ENCODE measurements at places on chromosomes 3 and 15.

DNA sequence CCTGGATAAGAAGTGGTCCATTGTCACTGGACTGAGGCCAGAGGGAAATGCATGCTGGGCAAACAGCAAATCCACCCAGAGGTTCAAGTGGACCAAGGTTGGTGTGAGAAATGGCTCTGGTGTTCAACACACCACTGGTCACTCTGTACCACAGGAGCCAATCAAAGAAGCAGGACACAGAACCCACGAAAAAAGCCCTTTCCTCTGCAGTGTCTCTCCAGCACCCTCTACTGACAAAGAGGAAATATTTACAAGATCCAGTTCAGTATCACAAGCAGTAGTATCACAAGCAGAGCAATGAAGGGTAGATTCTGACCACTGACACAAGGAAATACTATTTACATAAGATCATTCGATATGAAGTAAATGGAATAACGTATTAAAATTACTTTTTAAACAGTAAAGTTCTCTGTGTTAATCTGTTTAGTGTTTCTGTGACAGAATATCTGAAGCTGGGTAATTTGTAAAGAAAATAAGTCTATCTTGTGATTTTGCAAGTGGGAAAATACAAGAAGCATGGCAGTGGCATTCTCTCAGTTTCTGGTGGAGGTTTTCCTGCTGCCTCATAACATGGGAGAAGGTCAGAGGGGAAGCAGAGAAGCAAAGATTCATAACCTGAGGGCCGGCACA is 390.7 kb downstream of the EFHB start:
- no peak for DNase-seq

DNA sequence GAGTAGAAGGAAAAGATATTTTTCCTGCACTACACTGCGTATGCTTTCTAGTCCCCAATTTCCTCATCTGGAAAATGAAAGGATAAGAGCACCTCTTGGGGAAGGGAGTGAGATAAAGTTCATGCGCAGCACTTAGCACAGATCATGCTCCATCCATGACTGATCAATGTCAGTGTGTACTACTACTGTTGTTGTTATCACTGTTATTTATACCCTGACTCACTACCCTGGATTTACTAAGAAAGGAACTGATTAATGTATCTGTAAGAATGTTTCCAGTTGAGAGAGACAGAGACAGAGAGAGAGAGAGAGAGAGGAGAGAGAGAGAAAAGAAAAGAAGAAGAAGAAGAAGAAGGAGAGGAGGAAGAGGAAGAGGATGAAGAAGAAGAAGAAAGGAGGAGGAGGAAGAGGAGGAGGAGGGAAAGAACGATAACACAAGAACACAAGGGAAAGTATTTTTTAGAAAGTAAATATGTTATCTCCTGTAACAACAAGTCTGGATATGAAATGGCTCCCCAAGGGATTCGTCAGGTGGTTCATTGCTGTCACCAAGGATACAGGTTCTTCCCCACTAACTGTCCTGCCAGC is 212.2 kb upstream of the PROK2 start:
- DNase-seq = no peak

- DNase-seq = no peak
These were observed 26.8 kb upstream of the NR2C2 start for GRCh38 chr3:14920536-14920935.

GRCh38 chr3:102114264-102114979 is 265.1 kb downstream of the NFKBIZ start:
- no peak for DNase-seq

- DNase-seq = no peak
These were observed 390 bp downstream of the STARD5 start for GRCh38 chr15:81323559-81323943.

DNA sequence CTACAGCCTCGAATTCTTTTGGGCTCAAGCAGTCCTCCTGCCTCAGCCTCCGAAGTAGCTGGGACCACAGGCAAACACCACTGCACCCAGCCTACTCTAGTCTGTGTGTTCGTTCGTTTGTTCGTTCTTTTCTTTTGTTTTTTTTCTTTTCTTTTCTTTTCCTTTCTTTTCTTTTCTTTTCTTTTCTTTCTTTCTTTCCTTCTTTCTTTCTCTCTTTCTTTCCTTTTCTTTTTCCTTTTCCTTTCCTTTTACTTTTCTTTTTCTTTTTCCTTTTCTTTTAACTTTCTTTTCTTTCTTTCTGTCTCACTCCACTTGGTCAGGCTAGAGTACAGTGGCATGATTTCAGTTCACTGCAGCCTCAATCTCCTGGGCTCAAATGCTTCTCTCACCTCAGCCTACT is 36.8 kb downstream of the LMLN start:
- no peak for DNase-seq

DNA sequence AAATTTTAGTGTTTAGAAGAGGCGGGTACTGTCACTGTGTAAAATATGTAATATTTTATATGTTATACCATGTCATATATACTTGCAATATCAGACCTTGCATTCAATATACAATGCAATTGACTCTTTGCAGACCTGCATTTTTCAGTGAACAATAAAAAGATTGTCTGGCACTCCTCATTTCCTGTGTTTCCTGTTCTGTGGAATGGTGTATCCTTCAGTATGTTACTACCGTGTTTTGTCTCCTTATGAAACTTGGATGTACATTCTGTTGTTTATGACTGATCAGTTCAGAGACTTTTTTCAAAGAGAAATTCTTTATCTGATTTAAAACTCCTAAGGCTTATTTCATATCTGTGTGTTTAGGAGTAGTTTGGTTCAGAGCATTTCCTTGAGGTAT is 31.5 kb downstream of the APH1B start:
- DNase-seq = no peak

- DNase-seq = no peak
These were observed 253.9 kb downstream of the CACNA2D3 start for GRCh38 chr3:54376142-54376807.

- DNase-seq = no peak
These were observed 106.4 kb upstream of the RPL32 start for GRCh38 chr3:12947504-12948369.

DNA sequence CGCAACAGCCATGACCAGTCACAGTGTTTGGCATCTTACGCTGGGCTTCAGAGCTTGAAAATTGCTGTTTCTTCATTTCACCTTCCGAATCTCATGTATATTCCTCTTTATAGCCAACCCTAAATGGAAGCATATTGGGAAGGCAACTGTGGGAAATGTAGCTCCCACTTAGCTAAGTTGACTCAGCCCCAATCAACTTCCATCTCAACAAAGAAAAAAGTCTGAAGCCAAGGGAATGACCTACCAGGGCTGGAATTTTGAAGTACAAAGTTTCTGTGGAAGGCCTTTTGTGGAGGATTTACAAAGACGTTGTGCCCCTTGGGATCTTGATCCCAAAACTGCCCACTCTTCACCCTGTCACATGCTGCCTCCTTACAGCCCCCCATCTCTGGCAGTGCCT is 85.2 kb upstream of the OXTR start:
- no peak for DNase-seq

- DNase-seq = no peak
These were observed 388.1 kb downstream of the FGF12 start for GRCh38 chr3:192339214-192339613.

All from activated T-helper 1 cell treated with Interleukin-2 at 50 U/mL for 16 hours (primary cell).